ENCODE measurements at places on chromosomes 3 and 15.

- no peak for DNase-seq
Observed at GRCh38 chr15:66261056-66261455, 7.5 kb upstream of the MEGF11 start.

- DNase-seq, result no peak
Observed at GRCh38 chr3:30493911-30494311, 112.5 kb upstream of the TGFBR2 start.

GRCh38 chr3:104939196-104939595, 427.5 kb upstream of the ALCAM start:
- DNase-seq, result no peak

- DNase-seq, result no peak
Observed at GRCh38 chr15:31472636-31473384, 146.2 kb downstream of the KLF13 start.

GRCh38 chr15:40096094-40096891, 12.4 kb downstream of the BMF start:
- no peak for DNase-seq

- no peak for DNase-seq
Observed at GRCh38 chr3:45677033-45677446, 12.2 kb upstream of the SACM1L start.

DNA sequence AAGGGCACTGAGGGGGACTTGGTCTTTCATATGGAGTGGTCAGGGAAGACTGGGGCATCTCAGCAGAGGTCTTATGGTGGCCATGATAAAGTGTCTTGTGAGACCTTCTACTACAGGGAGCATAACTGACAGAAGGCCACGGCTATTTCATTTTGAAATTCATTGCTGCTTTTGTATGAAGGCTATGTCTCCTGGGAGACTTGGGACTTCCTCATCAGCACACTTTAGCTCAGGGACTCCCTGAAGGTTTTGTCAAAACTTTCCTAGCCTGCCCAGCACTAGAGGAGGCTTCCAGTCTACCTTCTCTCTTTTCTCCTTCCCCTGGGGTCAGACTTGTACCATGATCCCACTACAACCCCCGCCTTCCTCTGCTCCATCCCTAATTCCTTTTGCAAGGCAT, 77.2 kb upstream of the RASGRF1 start:
- DNase-seq, result no peak

DNA sequence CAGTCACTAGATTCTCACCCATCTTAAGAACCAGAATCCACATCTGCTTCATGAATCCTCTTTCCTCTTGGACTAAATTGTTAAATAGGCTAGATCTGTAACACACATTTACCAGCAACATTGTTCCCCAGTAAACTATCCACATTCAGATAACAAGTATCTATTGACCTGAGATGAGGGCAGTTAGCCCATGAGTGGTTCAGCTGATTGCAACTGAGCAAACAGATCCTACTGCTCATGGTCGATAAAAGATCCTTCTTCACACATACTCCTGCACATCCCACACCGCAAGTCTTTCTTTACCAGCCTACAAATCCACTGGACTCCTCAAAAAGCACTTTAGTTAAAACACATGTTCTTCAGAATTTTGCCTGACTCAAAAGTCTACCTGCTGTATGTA, 59.2 kb downstream of the UACA start:
- no peak for DNase-seq

DNA sequence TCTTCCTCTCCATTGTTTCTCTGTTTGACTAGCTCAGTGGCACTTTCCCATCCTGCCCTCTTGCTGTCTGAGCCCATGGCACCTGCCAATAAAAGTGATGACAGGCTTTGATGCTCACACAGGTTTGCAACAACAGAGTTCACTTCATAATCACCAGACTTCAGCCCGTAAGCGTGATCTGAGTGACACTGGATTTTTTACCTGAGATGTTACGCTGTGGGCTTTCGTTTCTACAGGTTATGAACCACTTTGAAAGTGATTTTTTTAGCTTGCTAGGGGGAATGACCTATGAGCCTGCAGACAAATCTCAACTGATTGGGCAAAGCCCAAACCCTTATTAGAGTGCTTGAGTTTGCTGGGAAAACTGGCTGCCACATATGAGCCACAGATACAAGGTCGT, 173.9 kb upstream of the ICE2 start:
- DNase-seq, result no peak

GRCh38 chr15:96115642-96116041, 214.9 kb upstream of the NR2F2 start:
- DNase-seq, result no peak

- no peak for DNase-seq
Observed at GRCh38 chr3:167958141-167958540, 137.6 kb downstream of the GOLIM4 start.

- DNase-seq, result no peak
Observed at GRCh38 chr3:87987952-87988351, 70.9 kb downstream of the CGGBP1 start.

GRCh38 chr3:131283862-131284261, 97.7 kb upstream of the NUDT16 start:
- no peak for DNase-seq

GRCh38 chr3:152269056-152269830, 514 bp downstream of the MBNL1 start:
- DNase-seq, result no peak
